ENCODE measurements at places on chromosomes 5 and 9.

DNA sequence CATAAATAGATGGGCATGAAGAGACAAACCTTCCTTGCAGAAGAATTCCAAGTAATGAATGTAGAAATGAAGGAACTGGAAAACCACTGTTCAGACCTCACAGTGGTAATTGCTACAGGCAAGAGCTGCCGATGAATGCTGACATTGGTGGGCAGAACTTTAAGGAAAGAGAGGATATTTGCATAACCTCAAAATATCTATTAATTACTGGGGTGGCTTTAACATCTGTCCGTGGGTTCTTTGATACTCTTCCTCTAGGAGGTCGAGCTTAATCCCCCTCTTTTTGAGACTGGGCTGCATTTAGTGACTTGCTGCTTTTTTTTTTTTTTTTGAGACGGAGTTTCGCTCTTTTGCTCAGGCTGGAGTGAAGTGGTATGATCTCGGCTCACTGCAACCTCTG lies 34.7 kb downstream of the LAMC3 start:
- DNase-seq = no peak
- no peak overlapping the region for H3K4me3 ChIP-seq
- H3K4me1 ChIP-seq = no peaks in the 10 kb centered on the region
- no peak overlapping the region for H3K27ac ChIP-seq
- H3K27me3 ChIP-seq = no peaks in the 10 kb centered on the region

DNA sequence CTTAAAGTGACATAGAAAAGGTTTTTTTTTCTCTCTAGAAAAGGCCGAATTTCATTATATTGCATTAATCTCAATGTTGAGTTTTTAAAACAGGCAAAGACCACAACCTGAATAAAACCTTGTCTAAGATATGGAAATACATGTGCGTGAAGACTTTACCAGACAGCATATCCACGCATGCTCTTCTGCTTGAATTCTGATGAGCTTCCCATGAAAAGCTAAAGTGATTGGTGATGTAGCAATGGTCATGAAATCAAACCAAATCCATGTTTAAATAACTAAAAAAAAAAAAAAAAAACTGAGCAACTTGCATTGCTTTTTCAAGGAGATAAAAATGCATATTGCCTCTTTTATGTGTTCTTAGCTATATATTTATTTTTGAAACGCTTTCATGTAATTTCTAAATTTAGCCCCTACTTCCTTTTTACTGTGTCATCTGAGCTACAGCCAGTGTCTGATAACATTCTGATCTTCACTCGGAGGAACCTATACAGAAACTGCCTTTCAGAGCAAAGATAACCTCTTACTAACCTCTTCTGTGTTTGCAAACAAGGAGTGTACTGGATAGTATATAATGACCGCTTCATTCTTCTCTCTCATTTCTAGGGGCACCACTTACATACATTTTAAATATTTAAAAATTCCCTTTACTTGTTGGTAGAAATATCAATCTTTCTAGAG lies 179.1 kb upstream of the GNA14 start:
- H3K36me3 ChIP-seq = no peaks in the 10 kb centered on the region
- no peaks in the 10 kb centered on the region for H3K27me3 ChIP-seq
- no peak for DNase-seq
- no peak overlapping the region for H3K4me3 ChIP-seq

GRCh38 chr9:132908635-132909034 lies 29.9 kb downstream of the SPACA9 start:
- H3K36me3 ChIP-seq = peaks cover 61% of the 10 kb centered on the region
- H3K4me1 ChIP-seq = no peaks in the 10 kb centered on the region
- no peak for DNase-seq
- no peak overlapping the region for H3K4me3 ChIP-seq
- no peak overlapping the region for H3K27ac ChIP-seq

GRCh38 chr9:38205279-38205678 lies 136.3 kb upstream of the SHB start:
- DNase-seq = no peak
- H3K36me3 ChIP-seq = no peaks in the 10 kb centered on the region
- no peak overlapping the region for H3K27ac ChIP-seq
- no peak overlapping the region for H3K4me3 ChIP-seq
- no peaks in the 10 kb centered on the region for H3K4me1 ChIP-seq

DNA sequence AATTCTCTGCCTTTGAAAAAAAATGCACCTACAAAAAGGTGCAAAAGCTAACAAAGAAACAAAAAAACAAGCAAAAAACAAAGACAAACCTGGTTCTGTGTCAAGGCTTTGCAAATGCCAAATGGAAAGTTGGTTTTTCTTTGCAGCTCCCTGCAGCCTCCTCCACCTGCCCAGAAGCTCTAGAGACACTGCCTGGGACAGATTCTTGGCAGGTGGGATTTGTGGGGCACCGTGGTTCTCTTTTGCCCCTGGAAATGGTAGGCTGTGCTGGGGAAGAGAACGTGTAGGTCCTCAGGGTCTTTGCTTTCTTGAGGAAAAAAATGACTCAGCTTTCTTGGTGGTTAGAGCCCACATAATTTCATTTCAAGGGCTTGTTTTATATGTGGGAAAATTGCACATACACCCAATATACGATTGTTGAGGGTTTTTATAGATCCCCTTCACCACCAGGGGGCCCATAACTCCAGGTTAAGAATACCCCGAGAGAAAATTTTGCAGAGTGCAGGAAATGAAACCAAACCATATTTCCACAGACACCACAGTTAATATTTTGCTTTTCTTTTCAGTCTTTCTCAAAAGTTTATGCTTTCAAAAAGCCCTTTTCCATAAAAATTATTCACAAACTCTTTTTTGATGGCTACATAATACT lies 58.7 kb downstream of the NXNL2 start:
- H3K27me3 ChIP-seq = no peaks in the 10 kb centered on the region
- peak; percentile 62 for DNase-seq
- no peaks in the 10 kb centered on the region for H3K36me3 ChIP-seq
- H3K4me1 ChIP-seq = no peaks in the 10 kb centered on the region
- peak overlapping the region; percentile 38 for H3K4me3 ChIP-seq
